Muscle of back (tissue), 13 donors: ENCODE measurements at places on chromosomes 13 and 19. TPM values are rescaled to one million over a fixed set of nuclear protein-coding genes. Genes with fewer than 3 reads are reported as not detected.

Gene FPR3
- 0.59 TPM for polyA plus RNA-seq

DNA sequence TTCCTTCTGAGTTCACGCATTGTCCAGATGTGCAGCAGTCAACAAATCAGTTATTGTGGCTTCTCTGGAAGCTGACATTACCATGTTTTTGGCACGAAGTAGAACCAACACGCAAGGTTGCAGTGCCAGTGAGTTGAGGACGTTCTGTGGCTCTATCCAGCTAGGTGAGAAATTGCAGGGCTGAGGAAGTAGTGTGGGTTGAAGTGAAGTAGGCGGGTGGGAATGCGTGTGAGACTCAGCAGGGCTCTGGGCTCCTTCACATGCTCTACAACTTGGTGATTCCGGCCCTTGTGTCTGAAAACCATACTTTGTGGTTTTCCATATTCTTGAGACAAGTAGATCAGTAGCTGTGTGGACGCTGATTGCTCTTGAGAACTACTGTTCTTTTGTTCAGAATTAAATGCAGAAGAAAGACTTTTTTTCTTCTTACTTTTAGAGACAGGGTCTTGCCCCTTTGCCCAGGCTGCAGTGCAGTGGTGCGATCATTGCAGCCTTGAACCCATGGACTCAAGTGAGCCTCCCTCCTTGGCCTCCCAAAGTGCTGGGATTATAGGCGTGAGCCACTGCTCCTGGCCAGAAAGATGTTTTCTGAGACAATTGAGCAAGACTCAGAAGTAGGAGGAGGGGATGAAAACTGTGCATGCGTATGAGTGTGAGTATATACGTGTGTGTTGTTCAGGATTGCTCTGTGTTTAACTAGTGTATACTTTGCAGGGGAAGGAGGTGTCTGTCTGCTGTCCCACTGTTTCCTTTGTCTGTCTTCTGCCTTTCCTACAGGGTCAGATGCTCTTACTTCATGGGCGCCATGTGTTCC, 46.2 kb downstream of the GATAD2A start:
- DNase-seq = no peak

DNA sequence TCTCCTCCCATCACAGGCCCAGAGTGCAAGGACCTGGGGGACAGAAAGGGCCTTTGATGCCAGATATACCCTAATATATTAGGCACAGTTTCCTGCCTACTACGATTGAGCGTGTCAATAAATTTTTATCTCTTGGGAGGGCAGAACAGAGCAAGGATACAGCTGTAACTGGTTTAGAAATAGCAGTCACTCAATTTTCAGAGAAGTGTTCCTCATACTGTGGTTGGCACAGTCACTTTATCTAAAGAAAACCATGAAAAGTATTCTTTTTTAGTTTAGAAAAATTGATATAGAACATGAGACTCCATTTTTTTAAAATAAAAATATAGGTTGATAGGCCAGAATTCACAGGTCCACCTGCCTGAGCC, 460 bp upstream of the ZNF155 start:
- no peak for DNase-seq

DNA sequence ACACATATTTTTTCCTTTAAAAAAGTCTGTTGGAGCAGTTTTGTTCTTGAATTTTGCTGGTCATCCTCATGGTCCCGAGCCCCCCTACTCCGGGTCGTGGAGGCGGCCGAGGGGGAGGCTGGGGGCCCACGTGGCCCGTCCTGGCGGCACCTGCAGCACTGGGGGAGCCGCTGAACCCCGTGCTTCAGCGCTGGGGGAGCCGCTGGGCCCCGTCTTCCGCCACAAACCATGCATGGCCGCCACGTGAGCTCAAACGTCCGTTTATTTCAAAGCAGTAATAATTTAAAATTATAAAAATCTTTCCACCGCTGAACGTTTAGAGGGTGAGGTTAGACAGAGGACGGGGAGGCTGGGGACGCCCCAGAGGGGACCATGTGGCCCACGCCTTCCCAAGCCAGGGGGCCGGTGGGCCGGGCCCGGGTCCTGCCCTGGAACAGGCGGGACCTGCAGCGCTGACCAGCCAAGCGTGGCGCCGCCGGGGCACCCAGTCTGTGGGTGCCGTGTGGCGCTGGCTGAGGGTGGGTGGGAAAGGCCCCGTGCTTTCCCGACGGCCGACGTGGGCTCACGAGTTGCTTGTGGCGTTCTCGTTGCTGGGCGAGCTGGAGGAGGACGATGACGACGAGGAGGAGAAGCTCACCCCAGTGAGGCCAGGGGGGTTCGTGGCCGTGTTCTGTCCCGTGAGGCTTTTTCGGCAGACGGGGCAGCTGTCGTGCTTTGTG, 8.0 kb downstream of the FGF22 start:
- no peak for DNase-seq

GRCh38 chr13:49927755-49928154, 8.4 kb downstream of the SPRYD7 start:
- no peak for DNase-seq

GRCh38 chr13:27161980-27162379, 9.6 kb downstream of the USP12 start:
- no peak for DNase-seq

- peak; percentile 78 for DNase-seq
These were observed 15.4 kb upstream of the MATK start for GRCh38 chr19:3801412-3802096.

- no peak for DNase-seq
These were observed 79.6 kb upstream of the POMP start for GRCh38 chr13:28579322-28579721.

GRCh38 chr19:29964171-29964570, 22.1 kb downstream of the URI1 start:
- no peak for DNase-seq

GRCh38 chr13:60118696-60119400, 44.9 kb downstream of the DIAPH3 start:
- DNase-seq = no peak

DNA sequence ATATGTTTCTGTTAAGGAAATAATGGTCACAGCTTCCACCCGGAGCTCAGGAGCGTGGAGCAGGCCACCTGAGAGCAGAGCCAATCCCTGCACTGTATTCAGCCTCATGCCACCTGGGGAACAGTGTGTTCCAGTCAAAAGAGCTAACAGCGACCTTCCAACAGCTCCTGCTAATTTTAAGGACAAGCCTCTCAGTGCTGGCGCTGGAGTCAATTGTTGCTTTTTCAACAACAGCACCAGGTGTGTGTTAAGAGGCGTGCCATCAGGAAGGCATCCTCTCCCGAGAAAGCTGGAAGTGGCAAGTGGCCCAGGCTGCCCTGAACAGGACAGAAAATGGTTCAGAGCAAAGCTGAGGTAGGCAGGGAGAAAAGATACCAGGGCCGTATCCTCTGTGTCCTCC, 102.0 kb downstream of the CACNA1A start:
- DNase-seq = no peak

DNA sequence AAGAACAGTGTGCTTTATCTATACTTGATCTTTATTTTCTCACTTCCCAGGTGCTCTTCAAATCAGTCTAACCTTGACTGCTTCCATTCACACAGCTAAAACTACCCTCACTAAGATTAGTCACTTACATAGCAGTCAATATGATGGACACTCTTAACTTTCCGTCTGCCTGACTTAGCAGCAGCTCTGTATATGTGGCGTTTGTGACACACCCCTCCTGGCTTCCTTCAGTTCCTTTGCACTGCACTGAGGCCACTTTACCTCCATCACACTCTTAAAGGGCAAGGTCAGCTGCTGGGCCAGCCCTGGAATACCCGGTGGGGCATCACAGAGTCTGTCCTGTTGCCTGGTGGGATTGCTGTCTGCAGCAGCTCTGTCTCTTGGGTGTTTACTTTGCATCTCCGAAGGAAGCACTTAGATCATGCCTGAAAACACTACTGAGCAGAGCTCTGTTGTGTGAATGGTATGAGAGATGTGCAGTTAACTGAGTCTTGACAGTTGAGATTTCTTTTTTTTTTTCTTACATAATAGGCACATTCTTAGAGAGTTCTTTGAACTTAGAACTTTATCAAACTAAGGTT, 35.6 kb upstream of the IL17D start:
- DNase-seq = no peak

GRCh38 chr13:93951108-93951507, 528.4 kb downstream of the DCT start:
- no peak for DNase-seq

GRCh38 chr19:6522712-6523111, 8.1 kb upstream of the TNFSF9 start:
- DNase-seq = no peak

- no peak for DNase-seq
These were observed 13.8 kb downstream of the C1QTNF9 start for GRCh38 chr13:24323036-24323738.

DNA sequence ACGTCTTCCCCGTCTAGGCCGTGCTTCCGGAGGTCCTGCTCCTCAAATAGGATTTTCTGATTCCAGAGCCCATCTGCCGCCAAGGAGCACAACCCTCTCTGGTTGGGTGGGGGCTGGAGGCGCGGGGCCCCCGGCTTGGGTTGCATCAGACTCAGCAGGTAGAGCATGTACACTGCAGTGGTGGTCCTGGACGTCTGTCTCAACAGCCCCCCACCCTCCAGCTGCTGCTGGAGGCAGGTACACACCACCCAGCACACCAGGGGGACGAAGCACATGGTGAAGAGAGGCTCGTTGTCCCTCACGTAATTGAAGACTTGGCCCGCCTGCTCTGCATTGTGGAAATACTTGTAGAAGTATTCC, 13.9 kb downstream of the NLRP12 start:
- DNase-seq = no peak

DNA sequence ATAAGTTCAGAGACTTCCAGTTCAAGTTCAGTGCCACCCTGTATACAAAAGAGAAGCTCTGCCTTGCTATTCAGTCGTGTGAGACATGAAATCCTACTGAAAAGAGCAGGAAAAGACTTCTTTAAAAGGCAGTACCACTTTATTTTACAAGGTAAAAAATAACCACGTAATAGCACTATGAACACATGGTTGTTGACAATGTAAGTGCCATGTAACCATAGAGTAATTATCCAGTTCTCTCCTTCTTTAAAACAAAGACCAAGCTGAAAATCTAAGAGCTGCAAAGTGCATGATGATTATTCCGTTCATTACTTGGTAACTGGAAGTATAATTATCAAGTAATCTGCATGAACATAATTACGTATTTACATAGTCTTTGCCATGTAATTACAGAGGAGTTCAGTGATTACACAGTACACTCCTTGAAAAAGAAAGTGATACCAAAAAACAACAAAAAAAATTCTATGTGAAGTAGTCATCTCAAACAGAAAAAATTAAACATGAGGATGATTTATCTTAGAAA, 288.7 kb downstream of the EFNB2 start:
- DNase-seq = no peak

DNA sequence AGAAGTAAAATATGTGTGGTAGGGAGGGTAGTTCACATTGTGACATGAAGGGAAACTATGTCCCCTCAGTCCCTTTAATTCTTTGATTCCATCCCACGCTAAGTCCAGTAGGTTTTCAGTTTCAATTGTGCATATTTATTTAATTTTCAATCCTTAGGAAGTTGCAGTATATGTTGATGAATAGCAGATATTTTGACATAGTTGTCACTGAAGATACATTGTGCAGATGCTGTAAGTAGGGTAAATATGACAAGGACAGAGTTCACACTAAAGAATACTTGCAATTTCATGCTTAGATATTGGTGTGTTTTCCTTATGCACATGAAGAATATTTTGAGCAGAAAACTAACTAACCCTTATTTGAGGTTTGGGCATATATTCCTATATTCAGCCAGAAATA, 595.4 kb upstream of the MIR17HG start:
- no peak for DNase-seq

- DNase-seq = no peak
These were observed 2.2 kb downstream of the C13orf46 start for GRCh38 chr13:113971471-113972231.

DNA sequence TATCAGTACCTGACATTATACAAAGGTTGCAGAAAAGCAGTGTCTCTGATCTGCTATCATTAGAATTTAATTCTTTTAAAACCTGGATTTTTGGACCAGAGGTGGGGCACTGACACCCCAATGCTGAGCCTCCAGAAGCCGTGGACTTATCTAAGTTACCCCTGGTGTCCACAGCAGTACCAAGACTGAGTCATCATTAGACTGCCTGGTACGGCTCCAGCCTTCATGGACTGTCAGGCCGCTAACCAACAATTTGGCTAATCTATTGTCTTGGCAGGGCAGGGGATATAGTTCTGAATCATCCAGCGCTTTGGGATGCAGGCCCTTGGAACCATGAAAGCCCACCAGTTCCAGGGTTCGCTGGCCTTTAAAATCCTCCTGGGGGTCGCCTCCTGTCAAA, 78.3 kb downstream of the TSHZ3 start:
- DNase-seq = no peak

DNA sequence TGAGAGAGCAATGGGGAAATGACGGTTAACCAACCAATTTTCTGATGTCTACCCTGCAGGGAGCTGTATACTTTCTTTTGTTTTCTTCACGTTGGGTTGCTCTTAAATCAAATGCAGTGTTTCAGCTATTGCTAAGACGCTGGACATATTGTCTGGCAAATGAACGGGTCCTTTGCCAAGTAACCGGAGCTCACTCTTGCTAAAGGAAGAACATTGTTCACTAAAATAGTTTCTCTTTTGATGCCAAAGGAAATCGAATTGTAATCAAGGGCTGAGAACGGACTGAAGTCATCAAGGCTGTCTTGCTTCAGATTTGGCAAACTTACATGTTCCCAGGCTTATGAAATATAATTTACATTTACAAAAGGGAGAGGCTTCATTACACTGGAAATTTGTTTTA, 142.3 kb upstream of the ARGLU1 start:
- DNase-seq = no peak

DNA sequence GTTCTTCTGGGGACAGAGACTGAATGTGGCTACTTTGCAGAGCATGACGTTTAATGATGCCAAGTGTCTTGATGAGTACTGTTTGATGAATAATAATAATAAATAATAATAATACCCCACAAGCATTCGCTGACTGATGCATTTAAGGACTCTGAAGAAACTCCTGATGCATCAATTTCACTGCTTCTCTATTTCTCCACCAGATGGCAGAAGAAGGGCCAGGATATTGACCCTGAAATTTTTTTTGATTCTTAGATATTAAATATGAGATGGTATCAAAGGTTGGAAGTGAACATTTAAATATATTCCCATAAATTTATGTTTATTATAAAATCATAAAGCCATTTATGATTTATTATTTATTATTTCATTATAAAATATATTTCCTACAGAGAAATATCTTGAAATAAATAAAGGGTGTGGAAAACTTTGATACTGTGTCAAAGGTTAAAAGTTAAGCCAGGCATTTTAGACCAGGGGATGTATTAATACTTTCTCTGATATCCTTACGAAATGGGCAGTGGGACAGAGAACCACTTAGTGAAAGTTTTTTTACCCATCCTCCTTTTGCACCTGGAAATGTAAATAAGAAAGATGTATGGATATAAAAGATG, 170.9 kb downstream of the LACC1 start:
- peak; percentile 63 for DNase-seq

DNA sequence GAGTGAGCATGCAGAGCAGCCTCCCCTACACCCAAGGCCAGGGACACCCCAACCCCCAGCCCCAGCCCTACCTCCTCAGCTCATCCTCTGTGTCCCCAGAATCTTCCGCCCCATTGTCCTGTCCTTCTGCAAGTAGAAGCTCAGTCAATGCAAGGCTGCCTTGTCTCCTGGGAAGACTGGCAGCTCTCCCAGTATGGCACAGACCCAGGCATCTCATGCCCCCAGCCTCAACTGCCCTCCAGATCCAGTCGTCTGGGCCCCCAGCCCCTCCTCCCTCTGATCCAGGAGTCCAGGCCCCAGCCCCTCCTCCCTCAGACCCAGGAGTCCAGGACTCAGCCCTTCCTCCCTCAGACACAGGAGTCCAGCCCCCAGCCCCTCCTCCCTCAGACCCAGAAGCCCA, 13.0 kb downstream of the ZNF575 start:
- DNase-seq = no peak

GRCh38 chr19:13621413-13621812, 115.1 kb upstream of the CACNA1A start:
- no peak for DNase-seq
